Cardiac muscle cell (in vitro differentiated cells and primary cell): ENCODE measurements at places on chromosomes 11 and 22. TPM values are rescaled to one million over a fixed set of nuclear protein-coding genes. Genes with fewer than 3 reads are reported as not detected.
A peak's percentile ranks its signal among the peaks of the same experiment; 100 is the strongest.

DNA sequence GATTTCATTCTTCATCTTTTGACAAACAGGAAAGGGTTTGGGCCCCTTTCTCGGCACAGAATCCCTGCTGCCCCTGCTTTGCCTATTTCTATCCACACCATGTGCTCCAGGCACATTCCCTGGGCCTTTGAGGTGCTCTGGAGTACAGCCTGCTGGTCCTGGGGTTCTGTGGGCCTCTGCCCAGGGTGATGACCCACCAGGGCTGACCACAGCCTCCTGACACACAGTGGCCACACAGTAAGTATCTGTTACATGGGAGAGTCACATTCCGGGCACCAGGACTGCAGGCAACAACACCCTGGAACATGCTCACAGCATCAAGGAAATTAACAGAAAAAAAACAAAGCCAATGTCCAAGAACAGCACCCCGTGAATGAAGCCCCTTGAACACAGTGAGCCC is 39.1 kb downstream of the SCUBE2 start:
- no peak overlapping the region for H3K4me3 ChIP-seq
- peaks cover 16% of the 10 kb centered on the region for H3K4me1 ChIP-seq
- no peak overlapping the region for H3K27ac ChIP-seq
- H3K36me3 ChIP-seq = no peaks in the 10 kb centered on the region
- no peak for DNase-seq

DNA sequence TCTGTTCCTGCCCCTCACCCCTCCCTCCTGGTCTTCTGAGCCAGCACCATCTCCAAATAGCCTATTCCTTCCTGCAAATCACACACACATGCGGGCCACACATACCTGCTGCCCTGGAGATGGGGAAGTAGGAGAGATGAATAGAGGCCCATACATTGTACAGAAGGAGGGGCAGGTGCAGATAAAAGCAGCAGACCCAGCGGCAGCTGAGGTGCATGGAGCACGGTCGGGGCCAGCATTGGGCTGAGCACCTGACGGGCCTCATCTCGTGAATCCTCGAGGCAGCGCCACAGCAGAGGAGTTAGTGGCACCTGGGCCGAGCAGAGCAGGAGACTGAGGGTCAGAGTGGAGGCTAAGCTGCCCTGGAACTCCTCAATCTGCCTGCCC is 941.8 kb downstream of the BRD1 start:
- DNase-seq = no peak
- no peaks in the 10 kb centered on the region for H3K36me3 ChIP-seq
- H3K4me3 ChIP-seq = no peak overlapping the region
- H3K27ac ChIP-seq = no peak overlapping the region

DNA sequence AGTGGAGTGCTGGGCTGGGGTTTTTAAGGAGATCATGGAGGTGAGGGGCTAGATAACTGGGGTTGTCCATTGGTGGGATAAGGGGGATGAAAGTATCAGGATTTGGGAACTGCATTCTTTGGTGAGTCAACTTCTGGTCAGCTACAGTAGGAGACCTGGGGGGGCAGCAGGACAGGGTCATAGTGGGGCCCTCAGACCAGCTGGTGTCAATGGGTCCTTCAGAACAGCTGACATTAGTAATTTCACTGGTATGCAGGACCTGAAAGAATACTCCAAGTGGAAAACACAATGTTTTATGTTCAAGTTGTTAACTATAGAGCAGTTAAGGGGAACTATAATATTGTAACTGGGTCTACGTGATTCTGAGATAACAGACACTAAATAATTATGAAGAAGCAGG is 2.8 kb upstream of the TTC12 start:
- no peaks in the 10 kb centered on the region for H3K36me3 ChIP-seq
- no peaks in the 10 kb centered on the region for H3K4me1 ChIP-seq
- no peak overlapping the region for H3K4me3 ChIP-seq
- H3K27me3 ChIP-seq = no peaks in the 10 kb centered on the region

- peaks cover 45% of the 10 kb centered on the region for H3K4me1 ChIP-seq
- no peaks in the 10 kb centered on the region for H3K27me3 ChIP-seq
- no peaks in the 10 kb centered on the region for H3K36me3 ChIP-seq
- peak; percentile 92 for DNase-seq
These were observed 24.4 kb downstream of the RTN4R start for GRCh38 chr22:20243537-20244249.

DNA sequence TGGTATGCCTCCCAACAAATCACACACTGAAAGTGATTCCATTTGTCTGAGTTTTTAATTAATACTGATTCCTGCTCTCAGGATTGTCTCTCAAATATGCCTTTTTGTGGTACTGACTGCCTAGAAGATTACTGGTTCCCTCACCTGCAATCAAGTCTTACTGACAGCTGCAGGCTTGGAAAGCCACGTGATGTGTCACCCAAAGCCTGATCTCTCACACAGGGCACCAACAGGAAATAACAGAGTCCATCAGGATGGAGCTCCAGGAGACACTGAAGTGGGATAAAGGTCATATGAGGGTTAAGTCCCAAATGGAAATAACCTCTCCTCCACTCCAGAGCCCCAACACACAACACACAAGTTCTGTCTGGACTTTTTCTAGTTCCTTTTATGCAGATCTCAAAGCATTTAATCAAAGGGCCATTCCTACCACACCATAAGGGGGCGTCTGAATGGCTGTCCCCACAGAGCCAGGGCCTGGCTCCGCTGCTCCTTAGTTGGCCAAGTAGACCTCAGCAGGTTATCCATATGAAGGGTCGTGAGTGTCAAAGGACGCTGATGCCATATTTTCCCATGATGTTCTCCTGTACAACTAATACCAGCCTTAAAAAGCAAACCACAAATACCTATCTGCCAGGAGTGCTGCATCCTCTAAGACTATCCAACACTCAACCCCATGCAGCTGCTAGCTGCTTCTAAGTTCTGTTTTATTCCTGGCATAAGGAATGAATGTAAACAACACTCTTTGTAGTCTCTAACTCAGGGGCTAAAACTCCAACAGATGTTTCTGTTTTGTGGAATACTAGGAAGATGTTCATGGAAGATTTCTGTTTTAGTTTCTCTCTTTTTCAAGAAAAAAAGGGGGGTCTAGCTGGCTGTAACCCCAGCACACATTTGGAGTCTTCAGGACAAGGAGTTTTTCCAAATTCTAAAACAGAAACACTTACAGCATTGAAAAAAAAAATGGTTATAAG is 13.0 kb downstream of the SCUBE2 start:
- H3K36me3 ChIP-seq = no peaks in the 10 kb centered on the region
- no peak overlapping the region for H3K27ac ChIP-seq
- DNase-seq = no peak

GRCh38 chr22:20029550-20030225 is 8.8 kb downstream of the TANGO2 start:
- no peaks in the 10 kb centered on the region for H3K27me3 ChIP-seq
- H3K27ac ChIP-seq = peak overlapping the region; percentile 48
- no peak overlapping the region for H3K4me3 ChIP-seq
- DNase-seq = no peak
- H3K36me3 ChIP-seq = no peaks in the 10 kb centered on the region
- H3K4me1 ChIP-seq = peaks cover 6% of the 10 kb centered on the region

DNA sequence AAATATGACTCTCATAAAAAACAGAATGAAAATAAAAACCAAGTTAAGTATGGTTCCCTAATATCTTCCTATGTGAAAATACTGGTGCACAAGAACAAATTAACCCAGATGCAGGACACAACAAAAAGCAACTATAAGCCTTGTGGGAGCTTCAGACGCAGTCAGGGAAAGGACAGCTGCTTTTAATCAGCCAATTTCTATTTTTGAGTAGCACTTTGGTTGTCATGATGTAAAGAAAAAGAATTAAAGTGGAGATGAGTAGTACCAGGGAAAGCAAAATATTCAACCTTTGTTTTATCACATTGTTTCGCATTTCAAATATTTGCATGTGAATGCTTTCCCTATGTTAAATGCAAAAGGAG is 339.9 kb downstream of the SOX6 start:
- no peak overlapping the region for H3K27ac ChIP-seq
- H3K36me3 ChIP-seq = no peaks in the 10 kb centered on the region
- H3K27me3 ChIP-seq = no peaks in the 10 kb centered on the region

GRCh38 chr11:40252236-40252635 is 1207.2 kb downstream of the LRRC4C start:
- no peak overlapping the region for H3K4me3 ChIP-seq
- H3K36me3 ChIP-seq = no peaks in the 10 kb centered on the region
- H3K27ac ChIP-seq = no peak overlapping the region
- no peaks in the 10 kb centered on the region for H3K27me3 ChIP-seq

DNA sequence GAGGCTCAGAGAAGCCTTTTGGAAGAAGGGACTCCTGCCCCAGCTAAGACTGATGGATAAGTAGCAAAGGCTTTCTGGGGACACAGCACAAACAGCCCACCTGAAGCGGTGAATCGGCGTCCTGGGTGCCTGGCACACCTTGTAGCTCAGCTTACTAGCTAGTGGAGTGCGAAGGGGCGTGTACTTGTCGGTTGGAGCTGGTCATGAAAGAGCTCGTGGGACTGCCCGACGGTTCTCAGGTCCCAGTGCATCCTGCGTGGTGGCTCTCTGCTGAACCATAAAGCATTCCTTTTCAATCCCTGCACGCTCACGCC is 690 bp upstream of the UVRAG start:
- no peak for DNase-seq
- H3K27ac ChIP-seq = peak overlapping the region; percentile 95
- H3K4me1 ChIP-seq = peaks cover 17% of the 10 kb centered on the region
- H3K36me3 ChIP-seq = no peaks in the 10 kb centered on the region
- H3K4me3 ChIP-seq = peak overlapping the region; percentile 83

GRCh38 chr11:134360050-134360835 is 28.5 kb downstream of the GLB1L2 start:
- no peaks in the 10 kb centered on the region for H3K4me1 ChIP-seq

GRCh38 chr22:39508393-39508792 is 6.3 kb downstream of the MIEF1 start:
- no peak for DNase-seq
- H3K36me3 ChIP-seq = peaks cover 71% of the 10 kb centered on the region
- H3K27ac ChIP-seq = no peak overlapping the region
- no peak overlapping the region for H3K4me3 ChIP-seq

- H3K4me3 ChIP-seq = no peak overlapping the region
- H3K4me1 ChIP-seq = no peaks in the 10 kb centered on the region
- no peaks in the 10 kb centered on the region for H3K27me3 ChIP-seq
- peak; percentile 88 for DNase-seq
- H3K27ac ChIP-seq = no peak overlapping the region
These were observed 209.2 kb upstream of the SORL1-AS1 start for GRCh38 chr11:121661880-121662486.

KCNQ1 gene
- total RNA-seq = 7.8 and 18.6 TPM in 2 replicates

SCGB2A2 gene
- not detected in 2 replicates for total RNA-seq

C22orf31 gene
- total RNA-seq = not detected in 2 replicates

LMNTD2 gene
- 12.3 and 21.1 TPM in 2 replicates for total RNA-seq

LIN7C gene
- 13.6 and 18.8 TPM in 2 replicates for total RNA-seq

CREBZF gene
- total RNA-seq = 66.7 and 109 TPM in 2 replicates

SAA2 gene
- 0.14 TPM in 1 of 2 replicates, not detected in the other for total RNA-seq

SEC14L6 gene
- 2.4 and 4.7 TPM in 2 replicates for total RNA-seq

NXPE1 gene
- total RNA-seq = not detected in 2 replicates
